GM12865 (cell line): ENCODE measurements at places on chromosomes 6 and 20.

DNA sequence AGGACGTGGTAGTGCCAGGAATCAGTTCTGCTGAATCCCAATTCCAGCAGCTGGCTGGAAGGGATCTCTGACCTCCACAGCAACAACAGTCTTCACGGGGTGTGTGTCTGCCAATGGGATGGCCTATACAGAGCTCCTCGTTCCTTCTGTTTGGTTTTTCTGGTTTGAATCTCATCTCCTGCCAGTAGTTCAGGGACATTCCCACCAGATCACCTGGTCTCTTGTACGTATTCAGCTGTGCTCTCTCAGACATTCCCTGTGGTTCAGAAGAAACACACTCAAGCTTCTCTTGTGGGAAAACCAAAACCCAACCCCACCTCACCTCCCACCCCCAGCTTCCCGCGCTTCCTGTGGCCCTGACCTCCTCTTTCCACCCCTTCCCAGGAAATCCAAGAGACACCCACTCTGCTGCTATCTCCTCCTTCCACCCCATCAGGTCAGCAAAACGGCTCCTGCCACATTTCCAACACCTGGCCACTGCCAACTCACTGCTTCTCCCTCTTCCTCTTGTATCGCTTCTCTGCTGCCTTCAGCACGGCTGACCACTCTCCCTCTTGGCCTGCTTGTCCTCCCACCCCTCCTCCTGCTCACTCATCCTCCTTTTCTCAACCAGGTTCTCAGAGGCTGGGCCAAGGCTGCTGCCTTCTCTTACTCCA lies 63.3 kb upstream of the PTGIS start:
- peak; percentile 45 for DNase-seq

GRCh38 chr20:32036716-32037485 lies 15.1 kb upstream of the HCK start:
- no peak for DNase-seq

DNA sequence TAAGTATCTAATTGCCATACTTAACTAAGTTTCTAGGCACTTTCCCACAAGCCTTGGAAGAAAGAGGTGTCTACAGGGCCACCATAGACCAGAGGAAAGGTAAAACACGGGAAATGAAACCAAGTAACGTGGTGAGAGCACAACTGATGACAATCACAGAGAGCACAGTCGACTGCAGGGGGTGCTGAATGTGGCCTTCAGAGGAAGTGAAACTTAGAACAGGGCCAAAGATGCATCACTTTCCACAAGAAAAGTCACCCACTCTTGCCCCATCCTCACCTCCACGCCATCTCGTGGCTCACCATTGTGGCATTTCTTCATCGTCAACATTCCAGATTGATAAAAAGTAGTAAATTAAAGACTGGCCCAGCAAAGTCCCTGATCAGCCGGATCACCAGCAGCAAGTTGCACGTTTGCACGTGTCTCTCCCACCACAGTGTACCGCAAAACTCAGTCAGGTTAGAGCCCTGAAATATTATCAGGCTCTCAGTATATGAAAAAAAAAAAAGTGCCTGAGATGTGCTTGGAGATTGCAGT lies 31.4 kb downstream of the HIVEP2 start:
- peak; percentile 94 for DNase-seq

DNA sequence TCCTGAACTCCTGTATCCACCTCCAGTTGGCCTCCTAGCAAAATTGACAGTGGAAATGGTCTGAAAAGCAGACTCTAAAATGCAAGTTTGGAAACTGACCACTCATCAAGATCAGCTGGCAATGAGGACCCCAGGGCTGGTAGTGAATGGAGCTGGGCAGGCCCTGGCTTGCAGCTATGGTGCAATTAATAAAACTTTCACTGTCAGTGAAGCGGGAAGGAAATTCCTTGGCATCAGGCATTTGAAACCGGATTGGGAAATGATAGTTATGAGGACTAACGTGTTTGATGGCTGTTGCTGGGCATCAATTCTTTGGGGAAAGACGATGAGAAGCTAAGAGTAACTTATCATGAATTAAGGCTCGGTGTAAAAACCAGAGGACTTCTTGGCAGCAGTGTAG lies 19.1 kb downstream of the SIRPB1 start:
- DNase-seq: no peak

DNA sequence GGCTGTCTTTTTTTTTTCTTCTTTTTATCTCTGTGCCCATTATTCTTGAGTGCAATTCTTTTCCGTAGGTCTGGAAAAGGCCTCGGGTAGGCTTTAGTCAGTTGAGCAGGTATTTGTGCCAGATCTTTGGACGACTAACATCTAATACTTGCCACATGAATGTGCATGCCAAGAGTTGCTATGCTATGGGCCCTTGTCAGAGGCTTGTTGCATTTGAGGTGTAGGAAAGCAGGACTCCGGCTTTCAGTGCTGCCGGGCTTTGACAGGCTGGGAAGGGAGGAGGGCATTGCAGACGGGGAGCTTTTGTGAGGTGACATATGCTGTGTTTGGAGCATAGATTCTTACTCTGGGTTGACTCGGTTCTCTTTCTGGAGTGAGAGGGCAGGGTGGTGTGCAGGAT lies 10.2 kb downstream of the LRRC1 start:
- no peak for DNase-seq

DNA sequence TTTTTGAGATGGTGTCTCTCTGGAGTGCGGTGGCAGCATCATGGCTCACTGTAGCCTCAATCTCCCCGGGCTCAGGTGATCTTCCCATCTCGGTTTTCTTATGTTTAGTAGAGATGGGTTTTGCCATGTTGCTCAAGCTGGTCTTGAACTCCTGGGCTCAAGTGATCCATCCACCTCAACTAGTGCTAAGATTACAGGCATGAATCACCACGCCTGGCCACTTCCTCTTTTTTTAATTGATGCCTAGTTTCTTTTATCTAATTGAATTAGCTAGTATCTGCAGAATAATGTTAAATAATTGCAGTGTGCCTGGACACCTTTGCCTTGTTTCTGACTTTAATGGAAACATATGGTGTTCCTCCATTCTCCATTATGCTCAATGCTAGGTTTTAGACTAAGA lies 38.4 kb upstream of the SLC22A16 start:
- peak; percentile 18 for DNase-seq

DNA sequence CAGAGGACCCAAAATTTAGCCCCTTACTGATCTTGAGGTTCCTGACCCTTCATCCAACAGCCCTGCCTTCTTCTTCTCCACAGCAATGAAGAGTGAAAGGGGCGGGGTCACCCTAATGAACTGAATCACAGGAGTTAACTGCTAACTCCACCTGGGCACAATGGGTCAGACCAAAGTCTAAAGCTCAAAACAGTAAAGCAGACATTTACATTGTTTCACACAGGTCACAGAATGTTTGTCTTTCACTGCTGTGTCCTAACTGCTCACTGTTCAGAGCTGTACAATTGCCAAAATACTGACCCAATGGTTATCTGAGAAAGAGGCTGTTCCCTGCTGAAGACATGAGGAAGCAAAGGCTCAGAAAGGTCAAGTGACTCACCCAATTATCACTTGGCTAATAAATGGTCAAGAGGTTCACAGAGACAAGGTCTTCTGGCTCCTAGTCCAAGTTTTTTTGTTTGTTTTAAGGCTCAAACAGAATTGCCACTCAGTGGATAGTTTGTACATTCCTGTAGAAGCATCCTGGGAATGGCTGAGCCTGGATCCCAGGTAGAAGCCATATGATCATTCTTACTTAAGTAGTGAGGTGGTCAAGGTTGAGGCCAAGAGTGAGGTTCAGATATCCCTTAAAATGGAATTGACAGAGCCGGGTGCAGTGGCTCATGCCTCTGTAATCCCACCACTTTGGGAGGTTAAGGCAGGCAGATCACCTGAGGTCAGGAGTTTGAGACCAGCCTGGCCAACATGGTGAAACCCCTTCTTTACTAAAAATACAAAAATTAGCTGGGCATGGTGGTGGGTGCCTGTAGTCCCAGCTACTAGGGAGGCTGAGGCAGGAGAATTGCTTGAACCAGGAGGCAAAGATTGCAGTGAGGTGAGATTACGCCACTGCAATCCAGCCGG lies 35.1 kb upstream of the FAM83C start:
- no peak for DNase-seq

DNA sequence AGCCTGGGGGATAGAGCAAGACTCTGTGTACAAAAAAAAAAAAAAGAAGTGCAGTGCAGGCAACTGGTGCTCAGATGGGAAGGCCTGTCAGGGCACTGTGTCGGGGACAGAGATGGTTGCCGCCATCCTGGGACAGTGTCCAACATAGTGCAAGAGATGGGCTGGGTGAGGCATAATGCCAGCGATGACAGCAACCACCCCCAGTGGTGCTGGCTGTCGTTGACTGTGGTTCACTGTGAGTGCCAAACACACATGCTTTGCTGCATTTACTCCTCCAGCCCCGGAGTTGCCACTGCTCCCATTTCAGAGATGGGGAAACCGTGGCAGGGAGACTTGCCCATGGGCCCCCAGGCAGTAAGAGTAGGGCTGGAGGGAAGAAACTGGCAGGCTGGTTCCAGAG lies 5.2 kb upstream of the C20orf203 start:
- DNase-seq: no peak
